Sigmoid colon (tissue), 7 donors: ENCODE measurements at places on chromosomes 3 and 15. TPM values are rescaled to one million over a fixed set of nuclear protein-coding genes. Genes with fewer than 3 reads are reported as not detected.

CLDN18 gene
- not detected for polyA plus RNA-seq

RLBP1 gene
- not detected for polyA plus RNA-seq

GOLGA8G gene
- not detected for polyA plus RNA-seq

PEX5L gene
- polyA plus RNA-seq: not detected

TGM5 gene
- polyA plus RNA-seq: not detected

C2CD4A gene
- under 0.01 TPM for polyA plus RNA-seq

TMEM212 gene
- polyA plus RNA-seq: not detected

NRG4 gene
- 3.9 TPM for polyA plus RNA-seq

STXBP5L gene
- under 0.01 TPM for polyA plus RNA-seq

MOBP gene
- polyA plus RNA-seq: not detected

FSIP1 gene
- 12.6 TPM for polyA plus RNA-seq

NANOGP8 gene
- not detected for polyA plus RNA-seq

GDPGP1 gene
- 7.9 TPM for polyA plus RNA-seq

LTK gene
- 4.1 TPM for polyA plus RNA-seq

DAZL gene
- not detected for polyA plus RNA-seq

REC114 gene
- polyA plus RNA-seq: not detected

ITPKA gene
- polyA plus RNA-seq: 28.4 TPM

ALDH1L1 gene
- polyA plus RNA-seq: 8.5 TPM

TMEM207 gene
- polyA plus RNA-seq: not detected

PGBD4 gene
- 1.3 TPM for polyA plus RNA-seq

NR2E3 gene
- polyA plus RNA-seq: 5.4 TPM

ISG20 gene
- polyA plus RNA-seq: 70.9 TPM

TRPM7 gene
- 3.7 TPM for polyA plus RNA-seq

SH2D7 gene
- polyA plus RNA-seq: 2.5 TPM

MNS1 gene
- 1.2 TPM for polyA plus RNA-seq

CLRN1 gene
- polyA plus RNA-seq: not detected

TASOR gene
- 27.9 TPM for polyA plus RNA-seq

GNAT1 gene
- not detected for polyA plus RNA-seq

ASB14 gene
- polyA plus RNA-seq: not detected

RARB gene
- polyA plus RNA-seq: 2.4 TPM

SLC12A1 gene
- not detected for polyA plus RNA-seq

GALNT15 gene
- 36.6 TPM for polyA plus RNA-seq

CFAP20DC gene
- polyA plus RNA-seq: not detected

RAD51 gene
- polyA plus RNA-seq: 4.2 TPM

IGF2BP2 gene
- polyA plus RNA-seq: 20.7 TPM

SMCO1 gene
- not detected for polyA plus RNA-seq

PSMA4 gene
- 269 TPM for polyA plus RNA-seq

SHQ1 gene
- polyA plus RNA-seq: 9.2 TPM

FAM81A gene
- under 0.01 TPM for polyA plus RNA-seq
